ENCODE measurements at places on chromosomes 4 and X.

DNA sequence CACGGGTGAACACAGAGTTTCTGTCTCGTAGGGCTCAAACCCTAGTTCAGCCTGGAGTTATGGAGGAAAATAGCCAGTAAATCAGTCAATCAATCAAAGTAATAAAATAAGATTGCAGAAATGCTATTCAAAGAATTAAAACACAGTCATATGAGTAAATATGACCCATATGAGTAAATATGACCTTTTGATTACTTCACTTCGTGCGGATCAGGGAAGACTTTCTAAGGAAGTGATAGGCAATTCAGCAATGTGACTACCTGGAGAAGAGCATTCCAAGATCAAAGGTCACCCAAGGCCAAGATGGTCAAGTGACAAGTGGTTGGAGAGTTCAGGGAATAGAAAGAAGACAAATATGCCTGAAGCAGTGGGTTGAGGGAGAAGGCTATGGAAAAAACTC, 722.6 kb downstream of the ADGRL3 start:
- no peak for DNase-seq

DNA sequence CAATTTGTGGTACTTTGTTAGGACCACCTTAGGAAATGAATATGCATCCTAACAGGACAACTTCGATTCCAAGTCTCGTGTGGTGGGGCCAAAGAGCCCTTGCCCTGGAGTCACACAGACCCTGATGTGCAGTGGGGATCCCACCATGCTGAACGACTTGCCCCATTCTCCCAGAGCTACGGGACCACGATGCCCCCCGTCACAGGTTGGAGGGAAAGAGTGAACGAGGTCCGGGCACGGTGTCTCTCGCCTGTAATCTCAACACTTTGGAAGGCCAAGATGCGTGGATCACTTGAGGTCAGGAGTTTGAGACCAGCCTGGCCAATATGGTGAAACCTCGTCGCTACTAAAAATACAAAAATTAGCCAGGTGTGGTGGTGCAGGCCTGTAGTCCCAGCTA, 14.4 kb upstream of the MSX1 start:
- no peak for DNase-seq

- DNase-seq, result no peak
Observed at GRCh38 chr4:83605744-83606172, 69.8 kb downstream of the GPAT3 start.

DNA sequence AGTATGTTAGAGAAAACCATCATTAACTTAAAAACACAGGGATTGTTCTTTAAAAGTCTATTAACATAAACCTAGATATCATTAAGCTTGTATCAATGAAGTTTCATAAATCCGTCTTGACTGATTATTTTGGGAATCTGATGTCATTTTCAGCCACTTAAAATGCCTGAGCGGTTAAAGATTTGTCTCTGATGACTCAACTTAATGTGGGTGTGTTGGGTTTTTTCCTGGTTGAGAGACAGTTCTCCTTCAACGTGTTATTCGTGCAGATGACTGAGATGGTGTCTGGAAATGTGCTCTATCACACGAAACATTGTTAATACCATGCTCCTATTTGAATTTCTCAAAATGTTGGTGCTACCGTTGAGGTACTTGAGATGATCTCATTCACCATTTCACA, 227.3 kb upstream of the TENM3 start:
- no peak for DNase-seq

- no peak for DNase-seq
Observed at GRCh38 chrX:79169484-79169883, 25.0 kb downstream of the GPR174 start.

DNA sequence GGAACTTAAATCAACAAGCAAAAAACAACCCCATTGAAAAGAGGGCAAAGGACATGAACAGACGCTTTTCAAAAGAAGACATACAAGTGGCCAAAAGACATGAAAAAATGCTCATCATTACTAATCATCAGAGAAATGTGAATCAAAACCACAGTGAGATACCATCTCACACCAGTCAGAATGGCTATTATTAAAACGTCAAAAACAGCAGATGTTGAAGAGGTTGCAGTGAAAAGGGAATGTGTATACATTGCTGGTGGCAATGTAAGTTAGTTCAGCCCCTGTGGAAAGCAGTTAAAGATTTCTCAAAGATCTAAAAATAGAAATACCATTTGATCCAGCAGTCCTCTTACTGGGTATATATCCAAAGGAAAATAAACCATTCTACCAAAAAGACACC, 22.6 kb downstream of the RTL9 start:
- DNase-seq, result no peak

DNA sequence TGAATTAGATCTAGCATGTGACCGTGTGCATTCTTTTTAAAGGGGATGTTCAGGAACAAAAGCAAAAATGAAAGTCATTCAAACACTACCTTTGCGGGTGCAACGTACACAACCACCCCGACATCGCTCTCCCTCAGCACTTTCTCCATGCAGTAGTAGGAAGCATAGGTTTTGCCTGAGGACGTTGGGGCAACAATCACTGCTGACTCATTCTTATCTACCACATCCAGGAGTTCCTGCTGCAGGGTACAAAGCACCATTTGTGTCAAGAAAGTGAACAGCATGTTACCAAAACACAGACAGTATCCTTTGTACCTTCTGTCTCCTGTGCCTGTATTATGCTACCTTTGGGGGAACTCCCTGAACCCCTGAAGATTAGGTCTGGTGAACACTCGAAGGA, 58.6 kb downstream of the DDX60L start:
- no peak for DNase-seq

- DNase-seq, result no peak
Observed at GRCh38 chr4:186739802-186740434, 16.3 kb upstream of the FAT1 start.

- DNase-seq, result no peak
Observed at GRCh38 chrX:150635952-150636351, 57.2 kb upstream of the MTMR1 start.

GRCh38 chr4:173801361-173801760, 271.3 kb upstream of the HAND2 start:
- no peak for DNase-seq

GRCh38 chr4:88062311-88062710, 54.9 kb downstream of the PKD2 start:
- no peak for DNase-seq

DNA sequence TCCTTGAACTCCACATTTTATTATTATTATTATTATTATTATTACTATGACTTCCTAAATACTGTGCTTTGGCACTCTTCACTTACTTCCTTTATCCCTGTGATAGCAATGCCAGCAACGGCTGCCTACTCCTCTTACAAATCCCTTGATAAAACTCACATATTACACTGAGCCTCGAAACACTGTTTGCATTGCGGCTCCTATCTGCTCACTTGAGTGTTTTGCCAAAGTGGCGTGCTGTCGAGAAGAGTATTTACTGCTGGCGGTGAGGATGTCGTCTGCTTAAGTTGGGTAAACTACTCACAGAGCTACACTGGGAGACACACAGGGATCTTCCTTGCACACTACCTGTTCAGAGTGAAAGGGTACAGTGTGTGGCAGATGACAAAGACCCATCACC, 143.4 kb upstream of the VCX3A start:
- DNase-seq, result peak; percentile 26

GRCh38 chrX:19849464-19850080, 37.8 kb downstream of the SH3KBP1 start:
- no peak for DNase-seq

DNA sequence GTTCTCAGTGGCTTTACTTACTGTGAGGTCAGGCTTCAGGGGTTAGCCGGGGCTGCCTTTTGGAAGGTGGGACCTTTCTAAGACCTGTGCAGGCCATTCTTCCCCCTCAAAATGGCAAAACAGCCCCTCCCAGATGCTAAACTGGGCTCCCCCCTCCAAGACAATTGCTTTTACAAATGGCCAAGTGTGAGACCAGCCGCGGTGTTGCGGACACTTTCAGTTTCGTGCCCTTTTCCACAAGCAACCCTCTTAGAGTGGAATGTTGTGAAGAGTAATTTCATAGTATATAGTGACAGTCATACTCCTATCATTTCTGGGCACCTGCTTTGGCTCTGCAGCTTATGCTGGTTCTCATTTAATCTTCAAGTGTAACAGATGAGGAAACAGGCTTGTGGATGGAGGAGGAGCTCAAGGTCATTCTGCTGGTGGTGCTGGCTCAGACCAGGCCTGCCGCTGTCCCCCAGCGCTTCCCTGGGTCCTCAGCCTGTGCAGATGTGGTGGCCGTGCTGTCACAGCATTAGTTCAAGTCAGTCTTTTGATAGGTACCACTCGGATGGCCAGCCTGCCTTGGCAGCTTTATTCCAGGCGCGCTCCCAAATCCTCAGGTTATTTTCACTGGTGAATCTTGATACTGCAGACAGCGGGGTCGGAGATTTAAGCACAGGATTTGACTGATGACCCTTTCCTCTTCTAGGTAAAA, 55.0 kb upstream of the TADA2B start:
- DNase-seq, result no peak

DNA sequence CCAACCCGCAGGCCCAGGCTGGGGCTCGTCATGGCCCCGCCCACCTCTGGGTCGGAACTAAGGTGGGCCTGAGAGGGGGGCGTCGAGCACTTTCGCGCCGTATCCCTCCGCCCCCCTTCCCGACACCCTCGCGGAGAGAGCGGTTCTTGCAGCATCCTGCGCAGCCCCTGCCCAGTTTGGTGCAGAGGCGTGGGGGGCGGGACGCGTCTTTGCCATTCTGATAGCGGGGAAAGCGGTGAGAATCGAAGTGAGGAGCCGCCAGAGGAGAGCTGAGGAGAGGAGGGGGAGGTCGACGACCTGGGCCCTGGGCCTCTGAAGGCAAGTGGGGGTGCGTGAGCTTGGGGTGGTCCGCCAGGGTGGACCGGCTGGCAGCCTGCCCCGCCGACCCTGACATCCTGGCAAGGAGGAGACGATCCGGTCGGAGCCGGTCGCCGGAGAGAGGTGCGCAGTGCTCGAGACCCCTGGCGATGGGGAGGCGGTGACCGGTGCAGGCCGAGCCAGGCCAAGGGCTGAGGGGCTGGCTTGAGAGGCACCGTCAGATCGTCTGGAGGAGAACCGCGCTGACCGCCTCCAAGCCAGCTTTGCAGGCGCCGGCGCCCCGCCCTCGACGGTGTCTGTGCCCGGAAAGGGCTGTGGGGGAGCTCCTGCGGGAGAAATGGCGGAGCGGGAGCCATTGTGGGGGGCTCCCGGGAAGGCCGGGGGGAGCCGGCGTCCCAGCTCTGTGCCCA, 25.5 kb downstream of the GPRASP3 start:
- DNase-seq, result no peak
